Neural crest cell (in vitro differentiated cells): ENCODE measurements at places on chromosomes 5 and 9. TPM values are rescaled to one million over a fixed set of nuclear protein-coding genes. Genes with fewer than 3 reads are reported as not detected.

DNA sequence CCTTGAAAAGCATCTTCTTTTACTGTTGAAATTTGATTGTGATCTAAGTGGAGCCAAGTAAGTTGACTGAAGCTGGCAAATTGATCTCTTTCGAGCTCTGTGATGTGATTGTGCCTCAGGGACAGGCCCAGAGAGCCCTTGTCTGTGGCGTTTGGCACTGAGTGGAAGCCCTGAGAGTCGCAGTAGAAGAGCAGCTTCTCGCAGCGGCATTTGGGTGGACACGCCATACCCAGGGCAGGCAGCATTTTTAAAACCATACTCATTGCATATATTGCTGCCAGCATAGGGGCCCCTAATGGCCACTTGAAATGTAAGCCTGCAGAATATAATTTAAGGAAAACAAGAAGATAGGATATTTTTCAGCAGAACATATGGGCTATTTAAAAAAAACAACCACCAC is 894 bp downstream of the LRRTM2 start:
- peak overlapping the region; percentile 10 for H3K27ac ChIP-seq
- peaks cover 72% of the 10 kb centered on the region for H3K4me1 ChIP-seq

DNA sequence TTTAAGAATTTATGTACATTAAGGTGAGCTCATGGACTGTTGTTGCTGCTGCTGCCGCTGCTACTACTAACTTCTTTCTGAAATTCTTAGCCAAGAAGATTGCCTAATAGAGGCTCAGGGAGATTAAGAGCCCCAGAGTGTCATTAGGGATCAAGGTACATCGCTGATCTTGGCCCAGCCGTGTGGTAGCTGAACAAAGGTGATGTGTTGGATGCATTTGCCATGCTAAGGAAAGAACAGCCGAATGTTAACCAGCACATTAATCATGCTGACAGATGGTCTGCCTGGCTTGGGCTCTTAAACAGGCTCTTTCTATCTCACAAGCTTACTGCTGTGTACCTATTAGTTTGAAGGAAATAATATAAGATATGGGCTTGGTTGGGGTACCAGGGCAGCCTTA is 137.1 kb downstream of the KCTD16 start:
- no peak overlapping the region for H3K27ac ChIP-seq
- H3K27me3 ChIP-seq = no peaks in the 10 kb centered on the region
- no peak overlapping the region for H3K4me3 ChIP-seq
- no peaks in the 10 kb centered on the region for H3K36me3 ChIP-seq
- no peak for DNase-seq
- H3K4me1 ChIP-seq = peaks cover 4% of the 10 kb centered on the region

- H3K4me1 ChIP-seq = peaks cover 45% of the 10 kb centered on the region
- H3K36me3 ChIP-seq = no peaks in the 10 kb centered on the region
- no peak overlapping the region for H3K27ac ChIP-seq
- H3K27me3 ChIP-seq = no peaks in the 10 kb centered on the region
- peak overlapping the region; percentile 23 for H3K4me3 ChIP-seq
These were observed 90.9 kb upstream of the PHYKPL start for GRCh38 chr5:178323541-178323865.

DNA sequence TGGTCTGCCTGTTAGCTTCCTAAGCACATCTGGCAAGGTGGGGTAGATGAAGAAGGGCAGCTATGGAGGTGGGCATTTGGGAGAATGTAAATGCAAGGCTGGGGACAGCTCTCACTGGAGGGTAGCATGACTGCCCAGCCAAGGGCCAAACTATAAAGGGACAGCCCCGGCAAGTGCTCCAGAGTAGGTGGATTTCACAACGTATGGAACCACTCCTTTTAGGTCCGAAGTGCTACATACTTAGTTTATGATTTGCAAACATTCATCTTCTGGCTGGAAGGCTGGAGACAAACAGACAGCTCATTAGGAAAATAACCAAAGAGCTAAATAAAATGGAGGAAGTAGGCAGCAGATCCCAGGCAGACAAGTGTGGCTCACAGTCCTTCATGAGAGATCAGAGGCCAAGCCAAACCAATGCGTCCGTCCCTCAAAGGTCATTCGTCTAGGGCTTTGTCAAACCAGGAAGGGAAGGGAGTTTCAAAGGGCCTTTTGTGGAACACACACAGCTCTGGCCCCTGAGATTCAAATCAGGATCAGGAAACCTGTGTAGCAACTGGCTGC is 42.5 kb upstream of the GLRX start:
- no peaks in the 10 kb centered on the region for H3K27me3 ChIP-seq
- DNase-seq = peak; percentile 39
- H3K36me3 ChIP-seq = no peaks in the 10 kb centered on the region
- H3K4me3 ChIP-seq = peak overlapping the region; percentile 2

DNA sequence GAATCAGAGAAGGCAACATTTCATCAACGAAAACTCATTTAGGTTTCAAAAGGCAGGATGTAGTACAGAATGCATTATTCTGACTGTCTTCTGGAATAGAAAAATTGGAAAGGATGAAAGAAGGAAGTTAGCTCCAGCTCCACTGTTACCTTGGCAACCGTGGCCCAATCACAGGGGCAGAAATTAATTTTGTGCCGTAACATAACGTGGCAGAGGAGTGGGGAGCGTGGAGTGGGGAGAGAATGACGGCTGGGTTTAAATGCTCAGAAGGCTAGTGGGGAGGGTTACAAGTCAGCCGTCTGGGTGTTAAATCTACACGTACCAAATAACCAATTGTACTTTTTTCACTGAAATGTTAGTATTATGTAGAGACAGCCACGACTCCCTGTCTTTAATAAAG is 32.3 kb upstream of the EQTN start:
- no peak overlapping the region for H3K4me3 ChIP-seq
- no peak for DNase-seq
- peaks cover 22% of the 10 kb centered on the region for H3K4me1 ChIP-seq
- peaks cover 37% of the 10 kb centered on the region for H3K36me3 ChIP-seq
- no peak overlapping the region for H3K27ac ChIP-seq

- H3K4me3 ChIP-seq = no peak overlapping the region
- no peak for DNase-seq
- no peaks in the 10 kb centered on the region for H3K27me3 ChIP-seq
- H3K27ac ChIP-seq = no peak overlapping the region
- no peaks in the 10 kb centered on the region for H3K4me1 ChIP-seq
These were observed 114.8 kb upstream of the RASEF start for GRCh38 chr9:83177747-83178146.

- H3K36me3 ChIP-seq = peaks cover 11% of the 10 kb centered on the region
- DNase-seq = no peak
- H3K27me3 ChIP-seq = no peaks in the 10 kb centered on the region
- no peak overlapping the region for H3K4me3 ChIP-seq
These were observed 205.0 kb downstream of the CRB2 start for GRCh38 chr9:123561046-123561445.

DNA sequence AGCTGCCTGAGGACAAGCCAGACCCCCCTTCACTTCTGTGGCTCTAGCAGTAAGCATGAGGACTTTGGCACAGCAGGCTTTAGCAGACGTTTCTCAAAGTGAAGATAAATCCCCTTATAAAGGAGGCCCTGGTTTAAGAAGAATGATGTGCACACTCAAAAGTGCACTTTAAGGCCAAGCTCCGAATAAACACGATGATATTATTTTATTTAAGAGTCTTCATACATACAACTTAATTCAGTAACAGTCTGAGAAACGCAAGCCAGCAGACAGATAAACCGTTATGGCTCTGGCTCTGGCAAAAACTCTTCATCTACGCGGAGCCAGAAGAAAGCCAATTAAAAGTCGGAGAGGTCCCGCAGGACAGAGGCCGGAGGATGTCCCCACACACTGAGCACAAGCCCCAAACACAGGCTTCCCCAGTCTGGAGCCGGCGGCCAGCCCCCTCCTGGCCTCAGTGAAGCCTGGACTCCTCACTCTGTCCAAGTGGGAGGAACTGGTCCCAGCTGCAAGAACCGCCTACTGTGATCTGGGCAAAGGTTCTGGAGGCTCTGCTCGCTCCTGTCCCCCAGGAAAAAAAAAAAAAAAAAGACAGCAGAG is 44.6 kb downstream of the ADAMTS2 start:
- H3K4me3 ChIP-seq = no peak overlapping the region
- no peaks in the 10 kb centered on the region for H3K27me3 ChIP-seq
- H3K27ac ChIP-seq = no peak overlapping the region
- H3K4me1 ChIP-seq = peaks cover 5% of the 10 kb centered on the region
- no peak for DNase-seq

GRCh38 chr5:57231607-57232006 is 57.7 kb downstream of the GPBP1 start:
- no peaks in the 10 kb centered on the region for H3K4me1 ChIP-seq
- H3K27me3 ChIP-seq = no peaks in the 10 kb centered on the region
- H3K27ac ChIP-seq = no peak overlapping the region

GRCh38 chr5:152584103-152584502 is 179.0 kb upstream of the NMUR2 start:
- H3K4me1 ChIP-seq = no peaks in the 10 kb centered on the region
- H3K4me3 ChIP-seq = no peak overlapping the region
- H3K27me3 ChIP-seq = no peaks in the 10 kb centered on the region
- H3K27ac ChIP-seq = no peak overlapping the region
- no peaks in the 10 kb centered on the region for H3K36me3 ChIP-seq

- peaks cover 5% of the 10 kb centered on the region for H3K4me1 ChIP-seq
- no peaks in the 10 kb centered on the region for H3K36me3 ChIP-seq
These were observed 12.9 kb downstream of the CXCL14 start for GRCh38 chr5:135565725-135566421.

GRCh38 chr5:32686799-32687498 is 24.2 kb upstream of the NPR3 start:
- H3K27ac ChIP-seq = no peak overlapping the region
- H3K27me3 ChIP-seq = no peaks in the 10 kb centered on the region
- peaks cover 7% of the 10 kb centered on the region for H3K36me3 ChIP-seq
- H3K4me3 ChIP-seq = no peak overlapping the region

- no peak for DNase-seq
- H3K27ac ChIP-seq = no peak overlapping the region
- no peaks in the 10 kb centered on the region for H3K27me3 ChIP-seq
- no peaks in the 10 kb centered on the region for H3K4me1 ChIP-seq
- H3K36me3 ChIP-seq = peaks cover 3% of the 10 kb centered on the region
These were observed 22.7 kb downstream of the DNM1 start for GRCh38 chr9:128225770-128226411.

GRCh38 chr5:54965806-54966205 is 19.6 kb downstream of the ESM1 start:
- no peak overlapping the region for H3K27ac ChIP-seq
- peaks cover 10% of the 10 kb centered on the region for H3K27me3 ChIP-seq
- H3K4me1 ChIP-seq = no peaks in the 10 kb centered on the region
- DNase-seq = no peak
- H3K36me3 ChIP-seq = no peaks in the 10 kb centered on the region

DNA sequence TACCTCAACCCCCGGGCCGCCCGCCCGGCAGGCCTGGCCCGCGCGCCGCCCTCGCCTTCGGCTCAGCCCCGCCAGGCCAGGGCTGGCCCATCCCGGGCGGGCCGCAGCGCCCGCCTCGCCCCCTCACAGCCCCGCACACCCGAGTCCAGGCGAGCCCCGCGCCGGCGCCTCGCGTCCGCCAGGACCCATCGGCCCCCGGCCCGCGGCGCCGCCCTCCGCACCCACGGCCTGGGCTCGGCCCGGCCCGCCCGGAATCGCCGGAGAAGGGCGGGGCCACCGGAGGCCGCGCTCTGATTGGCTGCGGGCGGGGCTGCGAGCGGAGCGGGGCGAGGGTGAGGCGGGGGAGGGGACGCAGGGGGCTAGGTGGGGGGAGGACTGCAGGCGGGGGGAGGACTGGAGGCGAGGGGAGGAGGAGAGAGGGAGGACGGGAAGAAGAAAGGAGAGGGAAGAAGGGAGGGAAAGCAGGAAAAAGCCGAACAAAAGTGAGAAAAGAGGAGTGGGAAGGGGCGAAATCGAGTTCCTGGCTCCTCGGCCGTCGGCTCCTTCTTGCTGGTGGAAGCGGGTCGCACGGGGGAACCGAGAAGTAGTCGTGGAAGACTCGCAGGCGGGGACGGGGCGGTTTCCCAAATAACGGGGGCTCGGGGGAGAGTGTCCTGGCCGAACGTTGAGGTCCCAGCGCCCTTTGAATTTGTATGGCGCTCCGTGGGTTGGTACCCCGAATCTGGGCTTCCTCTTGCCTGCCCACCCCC is 472 bp upstream of the UBTD2 start:
- no peaks in the 10 kb centered on the region for H3K27me3 ChIP-seq
- peak overlapping the region; percentile 99 for H3K27ac ChIP-seq
- H3K4me3 ChIP-seq = peak overlapping the region; percentile 98
- peak; percentile 78 for DNase-seq

DNA sequence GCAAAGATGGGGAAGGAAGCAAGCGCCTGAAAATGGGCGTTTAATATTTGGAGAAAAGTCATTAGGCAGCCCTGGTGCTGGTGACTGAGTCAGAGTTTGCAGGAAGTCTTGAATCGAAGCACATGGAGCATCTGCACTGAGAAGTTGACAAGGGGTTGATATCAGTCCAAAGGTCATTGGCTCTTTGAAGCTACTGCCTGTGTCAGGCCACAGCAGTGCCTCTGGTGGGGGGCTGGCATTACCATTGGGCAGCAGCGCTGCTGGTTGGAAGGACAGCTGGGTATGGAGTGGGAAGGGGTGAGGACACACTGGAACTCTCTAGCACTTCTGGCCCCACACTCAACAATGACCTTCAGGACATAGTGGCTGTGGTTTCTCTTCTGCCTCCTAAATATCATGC is 150.4 kb upstream of the ERCC6L2 start:
- peaks cover 5% of the 10 kb centered on the region for H3K36me3 ChIP-seq
- H3K27me3 ChIP-seq = no peaks in the 10 kb centered on the region
- no peak overlapping the region for H3K4me3 ChIP-seq
- H3K4me1 ChIP-seq = peaks cover 32% of the 10 kb centered on the region

DNA sequence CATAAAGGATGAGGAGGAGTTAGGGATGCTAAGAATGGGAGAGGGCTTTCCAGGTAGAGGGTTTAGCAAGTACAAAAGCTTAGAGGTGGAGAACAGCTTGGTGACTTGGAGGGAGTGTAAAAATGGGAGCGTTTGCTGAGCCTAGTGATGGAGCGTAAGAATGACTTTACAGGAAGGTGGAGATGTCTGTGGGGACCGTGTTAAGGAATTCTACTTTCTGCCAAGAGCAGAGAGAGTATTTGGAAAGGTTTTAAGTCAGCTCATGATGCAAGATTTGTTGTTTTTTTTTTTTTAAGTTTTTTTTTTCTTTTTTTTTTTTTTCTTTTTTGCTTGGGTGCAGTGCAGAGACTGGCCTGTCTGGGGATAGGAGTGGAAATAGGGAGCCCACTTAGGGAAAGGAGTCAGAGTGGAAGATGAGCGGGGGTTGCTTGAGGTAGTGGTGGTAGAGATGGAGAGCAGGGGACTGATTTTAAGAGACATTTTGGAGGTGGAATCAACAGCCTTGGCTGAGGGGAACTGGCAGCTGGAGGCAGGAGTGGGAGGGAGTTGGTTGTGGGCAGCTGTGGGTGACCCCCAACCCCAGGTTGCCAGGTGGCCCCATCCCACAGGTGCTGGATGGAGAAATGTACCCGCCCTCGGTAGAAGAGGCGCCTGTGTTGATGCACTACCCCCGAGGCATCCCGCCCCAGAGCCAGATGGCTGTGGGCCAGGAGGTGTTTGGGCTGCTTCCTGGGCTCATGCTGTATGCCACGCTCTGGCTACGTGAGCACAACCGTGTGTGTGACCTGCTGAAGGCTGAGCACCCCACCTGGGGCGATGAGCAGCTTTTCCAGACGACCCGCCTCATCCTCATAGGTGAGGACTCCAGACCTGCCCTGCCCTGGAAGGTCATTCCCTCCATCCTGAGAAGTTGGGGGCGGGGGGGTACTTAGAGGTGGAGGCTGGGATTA is 12.4 kb downstream of the PTGS1 start:
- no peak overlapping the region for H3K4me3 ChIP-seq
- H3K27ac ChIP-seq = peak overlapping the region; percentile 22
- peaks cover 4% of the 10 kb centered on the region for H3K4me1 ChIP-seq

SPATA6L gene
- total RNA-seq = 0.44 and 1.3 TPM in 2 replicates

LCN6 gene
- not detected in 2 replicates for total RNA-seq

SETX gene
- total RNA-seq = 43.0 and 43.8 TPM in 2 replicates

LPAR1 gene
- total RNA-seq = 10.2 and 11.3 TPM in 2 replicates

PRRX2 gene
- 0.65 and 0.68 TPM in 2 replicates for total RNA-seq

FREM1 gene
- 57.5 and 57.7 TPM in 2 replicates for total RNA-seq

SLC6A3 gene
- 0.16 and 0.27 TPM in 2 replicates for total RNA-seq

PIGO gene
- 24.3 and 28.3 TPM in 2 replicates for total RNA-seq

CDH10 gene
- total RNA-seq = 4.8 TPM in 2 replicates
